ENCODE measurements at places on chromosomes 2 and 18.
A peak's percentile ranks its signal among the peaks of the same experiment; 100 is the strongest.

GRCh38 chr2:88027697-88028389 is 11.5 kb upstream of the RNU2-63P start:
- DNase-seq, result no peak

GRCh38 chr18:50507120-50507590 is 52.7 kb upstream of the MAPK4 start:
- no peak for DNase-seq

DNA sequence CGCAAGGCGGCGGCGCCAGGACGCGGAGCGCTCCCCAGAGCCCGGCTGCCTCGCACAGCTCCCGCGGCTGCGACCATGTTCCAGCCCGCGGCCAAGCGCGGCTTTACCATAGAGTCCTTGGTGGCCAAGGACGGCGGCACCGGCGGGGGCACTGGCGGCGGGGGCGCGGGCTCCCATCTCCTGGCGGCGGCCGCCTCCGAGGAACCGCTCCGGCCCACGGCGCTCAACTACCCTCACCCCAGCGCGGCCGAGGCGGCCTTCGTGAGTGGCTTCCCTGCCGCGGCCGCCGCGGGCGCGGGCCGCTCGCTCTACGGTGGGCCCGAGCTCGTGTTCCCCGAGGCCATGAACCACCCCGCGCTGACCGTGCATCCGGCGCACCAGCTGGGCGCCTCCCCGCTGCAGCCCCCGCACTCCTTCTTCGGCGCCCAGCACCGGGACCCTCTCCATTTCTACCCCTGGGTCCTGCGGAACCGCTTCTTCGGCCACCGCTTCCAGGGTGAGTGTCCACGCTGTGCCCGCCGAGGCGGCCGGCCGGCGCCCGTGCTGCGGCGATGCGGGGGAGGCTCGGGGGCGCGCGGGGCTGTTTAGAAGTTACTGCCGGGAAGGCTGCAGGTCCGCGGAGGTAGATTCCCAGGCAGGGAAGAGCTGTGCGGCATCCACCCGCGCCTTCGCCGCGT is 696 bp downstream of the EMX1 start:
- DNase-seq, result no peak

- DNase-seq, result no peak
Observed at GRCh38 chr2:2045950-2046349, 285.1 kb downstream of the MYT1L start.

DNA sequence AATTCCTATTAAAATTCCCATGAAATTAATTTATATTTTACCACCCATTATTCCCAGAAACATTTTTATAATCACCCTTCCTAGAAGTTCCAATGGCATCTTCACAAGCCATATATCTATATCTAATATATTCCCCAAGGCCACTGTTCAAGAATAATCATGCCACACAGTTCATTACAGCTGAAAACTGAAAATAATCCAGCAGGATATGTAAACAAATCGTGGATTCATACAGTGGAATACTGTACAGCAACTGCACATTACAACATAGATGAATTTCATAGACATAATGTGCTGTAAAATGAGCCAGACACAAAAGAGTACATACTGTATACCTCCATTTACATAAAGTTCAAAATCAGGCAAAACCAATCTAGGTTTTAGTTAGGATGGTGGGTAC is 63.9 kb upstream of the SERPINE2 start:
- no peak for DNase-seq

- no peak for DNase-seq
Observed at GRCh38 chr2:30484995-30485394, 37.9 kb downstream of the LCLAT1 start.

DNA sequence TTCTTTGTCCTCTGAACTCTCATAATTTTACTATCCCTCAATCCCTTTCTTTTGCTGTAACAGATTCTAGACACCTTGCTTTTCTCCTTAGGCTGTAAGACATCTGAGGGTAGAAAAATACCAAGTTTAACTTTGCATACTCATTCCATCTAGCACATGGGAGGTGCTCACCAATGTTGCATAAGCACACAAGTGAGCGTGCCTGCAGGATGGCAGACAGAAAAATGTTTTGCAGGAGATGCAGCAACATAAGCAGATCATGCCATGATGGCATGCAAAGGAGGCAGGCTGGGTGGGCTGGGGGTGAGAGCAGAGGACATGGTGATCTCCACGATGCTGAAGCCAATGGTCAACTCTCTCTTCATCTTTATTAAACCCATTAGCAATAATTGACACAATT is 24.1 kb downstream of the CYRIA start:
- no peak for DNase-seq

- no peak for DNase-seq
Observed at GRCh38 chr2:67717692-67718091, 320.6 kb downstream of the ETAA1 start.

- no peak for DNase-seq
Observed at GRCh38 chr2:24806661-24807036, 13.4 kb downstream of the CENPO start.

- DNase-seq, result no peak
Observed at GRCh38 chr2:100524331-100524730, 38.5 kb upstream of the PDCL3 start.

DNA sequence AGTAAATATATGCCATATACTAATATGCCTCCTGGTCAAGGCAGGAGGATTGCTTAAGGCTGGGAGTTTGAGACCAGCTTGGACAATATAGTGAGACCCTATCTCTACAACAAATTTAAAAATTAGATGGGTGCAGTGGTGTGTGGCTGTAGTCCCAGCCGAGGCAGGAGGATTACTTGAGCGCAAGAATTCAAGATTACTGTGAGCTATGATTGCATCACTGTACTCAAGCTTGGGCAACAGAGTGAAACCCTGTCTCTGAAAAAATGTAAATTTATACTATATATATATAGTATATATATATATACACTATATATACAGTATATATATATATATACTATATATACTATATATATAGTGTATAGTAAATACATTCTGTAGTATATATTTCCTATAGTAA is 30.0 kb upstream of the NPC1 start:
- DNase-seq, result no peak

DNA sequence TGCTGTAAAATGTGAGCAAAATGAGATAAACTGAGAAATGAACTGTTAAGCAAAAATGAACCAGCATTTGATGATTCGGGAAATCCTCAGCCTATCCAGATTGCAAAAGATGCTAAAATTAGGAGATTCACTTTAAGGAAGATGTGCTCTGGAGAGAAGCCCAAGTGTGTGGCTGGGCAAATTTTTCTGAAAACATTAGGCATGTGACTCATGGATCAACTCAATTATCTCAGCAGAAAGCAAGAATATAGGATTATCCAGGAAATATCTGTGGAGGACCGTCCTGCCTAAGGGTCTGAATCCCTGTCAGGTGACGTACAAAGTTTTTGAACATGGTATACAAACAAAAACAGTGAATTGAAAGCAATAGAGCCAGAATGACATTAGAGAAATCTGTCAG is 1268.3 kb upstream of the TMEFF2 start:
- DNase-seq, result no peak

GRCh38 chr2:44120428-44120827 is 48.2 kb upstream of the PPM1B start:
- no peak for DNase-seq

- no peak for DNase-seq
Observed at GRCh38 chr18:9474108-9474982, 968 bp upstream of the RALBP1 start.

DNA sequence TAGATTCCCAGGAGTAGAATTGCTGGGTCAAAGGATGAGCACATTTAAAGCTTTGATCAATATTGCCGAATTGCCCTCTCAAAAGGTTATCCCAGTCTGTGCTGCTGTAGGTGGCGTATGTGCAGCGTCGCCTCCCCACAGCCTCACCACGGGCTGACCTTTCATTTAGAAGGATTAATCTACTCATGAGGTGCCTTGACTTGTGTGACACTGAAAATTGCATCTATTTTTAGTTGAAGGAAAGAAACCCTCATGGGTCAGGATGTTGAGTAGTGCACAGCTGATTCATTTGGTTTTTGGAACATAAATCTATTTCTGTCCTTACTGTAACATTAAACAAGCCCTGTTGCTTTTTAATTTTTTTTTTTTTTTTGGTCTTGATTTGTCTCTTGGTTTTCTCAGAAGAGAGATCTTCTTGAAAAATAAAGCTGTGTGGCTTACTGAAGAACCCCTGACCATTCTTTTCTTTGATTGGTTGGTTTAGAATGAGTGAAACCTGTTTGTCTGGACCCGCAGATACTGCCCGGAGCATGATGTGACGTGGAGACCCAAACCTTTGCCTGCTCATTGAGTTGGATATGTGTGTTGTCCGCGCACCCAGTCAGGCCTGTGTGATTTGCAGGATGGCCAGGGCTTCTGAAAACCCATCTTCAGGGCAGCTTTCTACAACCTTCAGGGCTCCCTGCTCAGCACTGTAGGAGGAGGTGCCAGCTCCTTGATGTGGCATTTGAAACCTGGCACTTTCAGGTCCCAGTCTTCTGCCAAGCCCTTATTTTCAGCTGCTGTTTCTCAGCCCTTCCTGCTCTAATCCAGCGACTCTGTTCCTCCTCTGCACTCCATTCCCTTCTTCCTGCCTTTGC is 61.0 kb downstream of the LPIN1 start:
- no peak for DNase-seq

GRCh38 chr2:129379411-129379810 is 600.1 kb upstream of the RAB6C start:
- DNase-seq, result no peak

- DNase-seq, result no peak
Observed at GRCh38 chr2:59413751-59414570, 1139.5 kb downstream of the BCL11A start.

GRCh38 chr2:217394510-217395351 is 534.9 kb upstream of the TNP1 start:
- no peak for DNase-seq

- no peak for DNase-seq
Observed at GRCh38 chr2:55595536-55595935, 21.9 kb downstream of the PPP4R3B start.

GRCh38 chr2:47179388-47179787 is 24.3 kb upstream of the STPG4 start:
- no peak for DNase-seq

DNA sequence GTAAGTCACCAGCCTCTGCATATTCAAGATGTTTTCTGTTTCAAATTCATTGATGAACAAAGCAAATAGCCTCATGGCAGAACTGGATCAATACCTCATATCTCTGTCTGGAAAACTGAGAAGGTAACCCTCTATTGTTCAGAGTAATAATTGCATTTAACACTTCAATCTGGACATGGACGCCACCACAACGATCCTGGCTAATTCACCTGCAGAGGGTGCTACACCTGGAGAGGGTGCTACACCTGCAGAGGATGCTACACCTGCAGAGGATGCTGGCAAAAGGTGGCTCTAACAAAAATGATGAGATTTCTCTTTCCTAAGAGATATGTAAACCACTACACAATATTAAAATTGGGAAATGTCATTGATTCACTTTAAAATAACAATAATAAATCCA is 183.1 kb upstream of the HNRNPA3 start:
- no peak for DNase-seq

GRCh38 chr18:7281579-7281978 is 50.7 kb downstream of the LRRC30 start:
- no peak for DNase-seq

GRCh38 chr2:226030788-226031646 is 631.5 kb downstream of the NYAP2 start:
- peak; percentile 5 for DNase-seq

- DNase-seq, result no peak
Observed at GRCh38 chr2:40384714-40385113, 67.2 kb downstream of the SLC8A1 start.

GRCh38 chr2:136139631-136140030 is 21.7 kb upstream of the CXCR4 start:
- DNase-seq, result no peak

- no peak for DNase-seq
Observed at GRCh38 chr2:10239561-10239967, 63.1 kb upstream of the HPCAL1 start.

DNA sequence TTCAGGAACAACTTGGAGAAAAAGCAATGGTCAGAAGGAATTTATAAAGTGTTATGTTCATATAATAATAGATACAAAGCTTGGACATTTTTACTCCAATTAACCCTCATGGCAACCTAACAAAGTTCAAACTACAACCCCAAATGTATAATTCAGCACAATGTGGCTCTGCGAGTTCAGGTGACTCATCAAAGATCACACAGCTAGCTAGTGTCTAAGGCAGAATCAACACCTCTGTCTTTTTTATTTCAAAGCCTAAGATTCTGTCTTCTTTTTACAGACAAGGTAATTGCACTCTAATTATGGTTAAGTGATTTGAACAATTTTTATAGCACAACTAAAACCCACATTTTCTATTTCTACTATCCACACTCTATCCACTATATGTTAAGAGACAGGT is 90.5 kb downstream of the CHST9 start:
- no peak for DNase-seq

- DNase-seq, result no peak
Observed at GRCh38 chr2:11775384-11775783, 29.0 kb downstream of the LPIN1 start.

- no peak for DNase-seq
Observed at GRCh38 chr18:79581911-79582310, 97.7 kb upstream of the CTDP1 start.

- DNase-seq, result no peak
Observed at GRCh38 chr2:102070058-102070642, 72.4 kb upstream of the IL1R1 start.

- DNase-seq, result no peak
Observed at GRCh38 chr18:32287873-32288272, 98.0 kb downstream of the MEP1B start.

DNA sequence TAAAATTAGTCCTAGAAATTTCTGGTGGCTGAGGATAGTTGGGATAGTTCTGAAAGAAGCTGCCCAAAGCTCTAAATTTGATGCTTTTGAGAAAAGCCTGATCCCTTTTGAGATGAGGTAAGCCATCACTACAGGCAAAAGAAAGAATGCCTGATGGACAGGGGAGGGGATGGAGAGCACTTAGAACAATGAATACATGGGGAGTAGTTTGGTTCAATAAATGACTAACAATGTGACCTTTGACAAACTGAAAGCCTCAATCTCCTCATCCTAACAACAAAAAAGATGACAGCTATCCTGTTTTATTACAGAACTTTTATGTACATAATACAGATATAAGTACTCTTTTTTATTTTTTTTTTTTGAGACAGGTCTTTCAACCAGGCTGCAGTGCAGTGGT is 42.7 kb downstream of the GFPT1 start:
- DNase-seq, result no peak

- DNase-seq, result no peak
Observed at GRCh38 chr2:119156891-119157773, 1.4 kb downstream of the C1QL2 start.

DNA sequence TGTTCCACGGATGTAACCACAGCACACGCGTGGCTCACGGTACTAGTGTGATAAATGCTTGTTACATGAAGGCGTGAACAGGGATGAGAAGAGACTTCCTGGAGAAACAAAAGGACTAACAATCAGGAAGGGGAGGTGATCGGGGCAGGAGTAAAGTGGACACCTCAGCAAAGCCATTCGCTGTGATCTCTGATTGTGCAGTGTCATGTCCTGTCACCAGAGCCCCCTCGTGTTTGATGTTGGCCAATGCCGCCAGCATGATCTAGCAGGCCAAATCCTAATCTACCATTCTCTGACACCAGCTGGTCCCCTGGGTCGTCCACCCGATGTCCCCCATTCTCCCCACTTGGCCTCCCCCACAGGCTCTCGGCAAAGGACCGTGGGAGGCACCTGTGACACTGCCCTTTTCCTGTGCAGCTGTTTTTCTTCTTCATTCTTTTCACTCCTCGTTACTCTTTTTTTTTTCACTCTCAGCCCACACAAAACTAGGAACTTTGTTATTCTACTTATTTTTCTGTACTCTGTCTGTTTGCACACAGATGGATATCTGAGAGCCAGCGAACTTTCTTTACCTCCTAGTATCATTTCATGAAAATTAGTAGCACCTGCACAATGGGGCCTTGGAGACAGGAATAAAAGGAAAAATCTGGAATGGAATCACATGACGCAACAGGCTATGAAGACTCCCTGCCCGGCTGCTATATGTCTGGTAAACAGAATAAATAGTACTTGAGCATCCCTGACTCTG is 146.8 kb downstream of the TGIF1 start:
- no peak for DNase-seq
